CD4-positive, alpha-beta T cell (primary cell): ENCODE measurements at places on chromosomes 2 and 18.
A peak's percentile ranks its signal among the peaks of the same experiment; 100 is the strongest.

- DNase-seq, result no peak
These were observed 219.5 kb upstream of the FANCL start for GRCh38 chr2:58460670-58461069.

- DNase-seq, result no peak
These were observed 138.0 kb downstream of the AGPS start for GRCh38 chr2:177530561-177530960.

GRCh38 chr18:37484983-37485834 is 80.4 kb downstream of the CELF4 start:
- no peak for DNase-seq

DNA sequence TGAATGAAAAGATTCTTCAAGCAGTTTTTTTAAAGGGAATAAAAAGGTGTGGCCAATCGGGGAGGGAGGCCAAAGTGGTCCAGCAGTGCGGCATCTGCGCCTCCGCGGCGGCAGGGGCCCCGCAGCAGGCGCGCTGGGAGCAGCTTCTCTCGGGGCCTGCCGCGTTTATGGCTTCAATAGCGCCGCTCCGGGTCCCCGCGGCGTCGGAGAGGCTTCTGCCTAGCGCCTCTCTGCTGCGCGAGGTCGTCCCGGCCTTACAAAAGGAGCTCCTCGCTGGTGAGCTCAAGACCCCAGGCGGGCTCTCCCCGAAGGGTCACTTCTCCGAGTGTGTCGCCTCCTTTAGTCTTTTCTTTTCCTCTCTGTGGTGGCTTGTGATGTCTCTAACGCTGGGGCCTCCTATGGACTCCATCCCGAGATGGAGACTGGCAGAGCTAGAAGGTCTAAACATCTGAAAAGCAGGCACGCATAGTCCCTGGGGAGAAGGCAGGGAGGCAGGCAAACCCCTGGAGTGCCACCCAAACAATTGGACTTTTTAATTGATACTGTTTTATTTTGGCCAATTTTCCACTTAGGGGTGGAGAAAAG is 67.1 kb downstream of the SUMO1 start:
- DNase-seq, result no peak

- DNase-seq, result no peak
These were observed 214.5 kb upstream of the CTAGE1 start for GRCh38 chr18:22632191-22632590.

DNA sequence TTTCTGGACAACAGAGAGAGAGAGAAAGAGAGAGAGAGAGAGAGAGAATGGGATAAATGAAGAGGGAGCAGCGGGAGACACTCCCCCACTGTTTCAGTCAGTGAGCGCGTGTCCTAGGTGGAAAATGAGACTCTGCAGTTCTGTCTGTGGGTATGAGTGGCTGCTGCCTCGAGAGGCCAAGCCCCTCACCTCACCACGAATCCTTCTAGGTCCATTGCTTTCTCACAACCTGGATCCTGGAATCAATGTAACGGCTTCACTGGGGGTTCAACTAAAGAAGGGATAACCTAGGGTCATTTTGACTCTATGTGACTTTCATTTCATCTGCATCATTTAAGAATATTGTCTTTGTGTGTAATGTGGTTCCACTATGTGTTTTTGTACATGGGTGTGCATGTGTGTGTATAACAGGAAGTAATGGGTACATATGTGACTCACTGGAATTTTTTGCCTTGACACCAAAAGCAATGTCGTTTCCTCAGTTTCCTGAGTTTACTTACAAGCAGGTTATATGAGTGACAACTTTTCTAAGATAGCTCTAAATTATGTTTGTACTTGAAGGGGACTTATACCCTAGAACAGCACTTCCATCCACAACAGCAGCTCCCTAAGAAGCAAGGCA is 221.4 kb upstream of the TRIB2 start:
- DNase-seq, result no peak

GRCh38 chr2:149076863-149077412 is 38.4 kb downstream of the LYPD6B start:
- DNase-seq, result no peak

- DNase-seq, result no peak
These were observed 69.3 kb downstream of the PSMG2 start for GRCh38 chr18:12772111-12772510.

GRCh38 chr2:239118675-239119211 is 270.9 kb downstream of the TWIST2 start:
- DNase-seq, result no peak

- no peak for DNase-seq
These were observed 19.6 kb upstream of the KIF3C start for GRCh38 chr2:26001743-26002351.

DNA sequence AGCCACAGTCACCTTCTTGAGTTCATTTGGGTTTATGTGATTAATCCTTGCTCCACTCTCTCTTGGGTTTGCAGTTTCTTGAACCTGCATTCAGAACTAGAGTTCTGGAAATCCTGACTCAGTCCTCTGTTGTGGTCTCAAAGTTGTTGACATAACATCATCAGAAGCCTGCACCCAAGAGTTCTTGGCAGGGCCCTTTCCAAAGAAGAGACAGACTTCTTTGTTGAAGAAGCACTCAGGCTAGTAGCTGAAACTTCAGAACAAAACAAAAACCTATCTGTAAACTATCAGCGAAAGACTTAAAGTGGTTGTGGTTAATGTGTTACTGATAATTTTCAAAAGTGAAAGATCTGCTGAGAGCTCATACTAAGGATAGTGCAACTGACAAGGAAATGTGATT is 120.8 kb downstream of the FAM168B start:
- DNase-seq, result no peak

DNA sequence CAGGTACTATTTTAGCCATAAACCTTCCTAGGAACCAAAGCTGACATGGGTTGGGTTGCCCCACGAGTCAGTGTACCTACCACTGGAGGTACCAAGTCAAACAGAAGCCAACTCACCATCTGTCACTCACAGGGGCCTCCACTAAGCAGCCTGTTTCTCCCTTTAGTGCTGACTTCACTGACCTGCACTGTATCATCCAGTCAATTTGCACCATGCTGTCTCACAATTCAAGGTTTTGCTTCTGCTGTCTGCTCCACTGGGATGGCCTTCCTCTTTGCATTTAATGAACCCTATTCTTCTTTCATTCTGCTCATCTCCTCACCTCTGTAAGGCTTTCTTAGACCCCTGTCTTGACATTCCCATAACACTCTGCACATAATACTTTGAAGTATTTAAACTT is 47.2 kb downstream of the EIF2AK3 start:
- DNase-seq, result no peak

- DNase-seq, result no peak
These were observed 48.1 kb downstream of the ID2 start for GRCh38 chr2:8729939-8730338.

GRCh38 chr2:8022908-8023640 is 658.8 kb upstream of the ID2 start:
- DNase-seq, result peak; percentile 45

DNA sequence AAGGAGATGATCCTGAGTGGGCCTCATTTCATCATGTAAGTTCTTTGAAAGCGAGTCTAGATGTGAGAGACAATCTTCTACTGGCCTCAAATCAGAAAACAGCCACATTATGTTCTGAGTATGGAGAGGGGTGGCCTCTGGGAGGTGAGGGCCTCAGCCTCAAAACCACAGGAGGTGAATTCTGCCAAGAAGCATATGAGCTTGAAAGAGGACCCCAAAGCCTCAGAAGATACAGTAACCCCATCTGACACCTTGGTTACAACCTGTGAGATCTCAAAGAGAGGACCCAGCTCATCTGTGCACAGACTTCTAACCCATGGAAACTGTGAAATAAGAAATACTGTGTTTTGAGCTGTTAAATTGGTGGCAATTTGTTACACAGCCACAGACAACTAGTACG is 200.1 kb downstream of the ARHGAP15 start:
- DNase-seq, result no peak

DNA sequence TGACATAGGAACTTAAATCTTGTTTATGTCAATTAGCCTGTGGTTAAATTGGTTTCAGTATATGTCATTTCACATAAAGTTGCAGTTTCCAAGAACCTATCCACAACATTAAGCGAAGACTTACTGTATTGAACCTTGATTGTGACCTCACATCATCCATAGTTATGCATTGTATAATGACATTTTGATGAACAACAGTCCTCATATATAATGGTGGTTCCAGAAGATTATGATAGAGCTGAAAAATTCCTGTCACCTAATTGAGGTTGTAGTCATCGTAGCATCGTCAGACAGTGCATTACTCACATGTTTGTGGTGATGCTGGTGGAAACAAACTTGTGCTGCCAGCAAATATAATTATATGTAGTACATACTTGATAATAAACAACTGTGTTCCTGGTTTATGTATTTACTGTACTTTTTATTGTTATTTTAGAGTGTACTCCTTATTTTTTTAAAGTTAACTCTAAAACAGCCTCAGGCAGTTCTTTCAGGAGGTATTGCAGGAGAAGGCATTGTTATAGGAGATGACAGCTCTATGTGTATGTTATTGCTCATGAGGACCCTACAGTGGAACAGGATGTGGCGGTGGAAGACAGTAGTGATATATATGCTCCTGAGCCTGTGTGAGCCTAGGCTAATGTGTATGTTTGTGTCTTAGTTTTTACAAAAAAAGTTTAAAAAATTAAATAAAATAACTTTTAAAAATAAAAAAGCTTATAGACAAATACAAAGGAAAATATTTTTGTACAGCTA is 56.6 kb downstream of the UBE2E3 start:
- DNase-seq, result no peak

DNA sequence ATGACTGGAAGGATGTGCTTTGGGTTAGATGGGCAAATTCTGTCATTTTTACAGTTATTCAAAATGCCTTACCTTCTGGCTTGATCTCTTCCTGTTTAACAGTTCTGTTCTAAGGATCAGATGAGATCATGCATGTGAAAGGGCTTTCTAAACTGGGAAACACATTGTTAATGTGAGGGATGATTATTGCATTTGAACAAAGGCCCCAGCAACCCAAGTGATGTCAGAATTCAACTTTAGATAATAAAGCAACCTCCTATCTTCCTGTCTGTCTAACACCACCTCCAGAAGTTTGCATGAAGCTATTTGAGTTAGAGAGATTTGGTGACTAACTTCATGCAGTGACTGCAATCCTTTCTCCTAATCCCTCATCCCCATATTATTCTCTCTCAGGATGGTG is 77.8 kb upstream of the B3GNT2 start:
- no peak for DNase-seq

GRCh38 chr18:61662726-61663125 is 230.1 kb downstream of the RNF152 start:
- no peak for DNase-seq

DNA sequence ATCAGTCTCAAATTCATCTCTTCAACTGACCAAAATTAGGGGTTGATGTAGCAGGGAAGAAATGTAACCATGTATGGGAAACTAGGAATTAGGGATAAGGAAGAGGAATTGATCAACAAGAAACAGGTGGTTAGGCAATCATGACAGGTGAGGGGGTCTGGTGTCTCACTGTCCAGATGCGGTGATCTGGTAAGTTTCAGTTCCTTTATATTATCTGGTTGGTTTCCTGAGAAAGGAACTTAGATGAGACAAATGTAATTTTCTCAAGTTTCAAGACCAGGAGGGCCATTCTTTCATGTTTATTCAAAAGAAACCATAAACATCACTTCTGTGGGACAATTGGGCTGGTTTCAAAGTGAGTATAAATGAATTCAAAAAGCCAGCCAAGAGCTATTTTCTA is 306.2 kb upstream of the KCNJ3 start:
- DNase-seq, result no peak

DNA sequence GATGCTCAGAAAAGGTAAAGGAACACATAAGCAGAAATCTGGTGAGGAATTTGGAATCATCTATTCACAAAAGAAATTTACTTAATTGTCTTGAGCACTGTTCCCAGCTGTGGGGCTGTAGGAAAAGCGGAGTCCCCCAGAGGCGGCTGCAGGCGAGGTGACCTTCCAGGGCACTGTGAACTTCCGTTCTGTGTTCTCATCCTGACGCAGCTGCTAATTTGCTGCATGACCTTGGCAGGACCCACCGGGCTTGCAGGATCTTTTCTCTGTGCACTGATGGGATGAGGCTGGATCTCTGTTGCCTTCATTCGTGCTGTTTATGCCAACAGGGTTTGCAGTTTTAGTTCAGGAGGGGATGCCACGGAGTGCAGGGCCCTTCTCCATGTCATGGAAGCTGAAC is 301.9 kb upstream of the MYT1L start:
- DNase-seq, result no peak

DNA sequence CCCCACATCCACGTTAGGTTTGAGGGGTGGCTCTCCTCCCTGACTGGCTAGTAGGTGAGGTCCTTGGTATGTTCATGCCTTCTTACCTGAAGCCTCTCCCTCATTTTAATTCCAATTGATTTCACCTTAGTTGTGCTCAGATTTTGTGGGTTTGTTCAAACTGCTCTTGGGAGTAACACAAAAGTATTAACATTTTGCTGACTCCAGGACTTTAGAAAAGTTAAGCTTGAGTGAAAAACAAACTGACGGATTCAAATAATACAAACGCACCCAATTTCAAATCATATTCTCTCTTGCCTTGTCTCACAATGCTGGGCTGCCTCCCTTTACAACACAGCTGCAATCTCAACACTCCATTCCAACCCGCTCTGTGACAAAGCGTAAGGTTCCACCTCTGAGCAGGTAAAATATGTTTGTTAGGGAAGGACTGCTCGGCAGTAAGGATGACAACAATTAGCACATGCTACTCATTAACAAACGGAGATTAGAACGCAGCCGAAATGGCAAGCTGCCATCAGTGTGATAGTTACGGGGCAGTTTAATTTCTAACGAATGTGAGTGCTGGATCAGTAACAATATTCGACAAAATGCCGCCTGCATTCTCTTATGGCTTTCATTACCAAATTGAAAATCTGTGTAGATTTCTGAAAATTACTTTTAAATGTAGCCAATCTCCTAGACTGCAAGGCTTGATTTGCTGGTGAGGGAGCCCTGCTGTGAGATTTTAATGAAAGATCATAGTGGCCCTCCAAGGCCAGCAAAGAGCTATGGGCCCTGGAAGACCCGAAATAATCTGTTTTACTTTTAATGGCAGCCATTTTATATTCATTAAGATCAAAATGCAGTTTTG is 730.6 kb upstream of the FANCL start:
- DNase-seq, result no peak

DNA sequence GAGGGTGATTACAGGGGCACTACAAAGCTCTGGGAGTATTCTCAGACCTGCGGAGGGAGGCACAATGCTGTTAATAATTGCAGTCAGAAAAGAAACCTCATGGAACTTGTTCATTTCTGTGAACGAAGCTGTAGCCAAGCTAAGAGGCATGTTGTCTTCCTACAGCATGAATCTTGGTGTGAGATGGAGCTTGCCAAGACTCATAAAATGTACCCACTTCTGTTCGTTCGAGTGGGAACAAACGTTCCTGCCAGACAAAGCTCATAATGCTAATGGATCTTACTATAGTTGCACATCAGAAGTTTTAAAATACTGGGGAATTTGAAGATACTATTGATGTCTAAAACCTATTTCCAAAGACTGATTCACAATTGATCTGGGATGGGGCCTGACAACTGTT is 489.1 kb downstream of the ZEB2 start:
- DNase-seq, result no peak
